Activated CD8-positive, alpha-beta T cell treated with anti-CD3 and anti-CD28 coated beads, Interleukin-2, amount 10 ng/mL, durations not matched to agents 7 days and 5 days (primary cell): ENCODE measurements at places on chromosomes 1 and 21. TPM values are rescaled to one million over a fixed set of nuclear protein-coding genes. Genes with fewer than 3 reads are reported as not detected.
A peak's percentile ranks its signal among the peaks of the same experiment; 100 is the strongest.

- DNase-seq = no peak
Measured at GRCh38 chr1:180974236-180974635, 48.4 kb downstream of the STX6 start.

DNA sequence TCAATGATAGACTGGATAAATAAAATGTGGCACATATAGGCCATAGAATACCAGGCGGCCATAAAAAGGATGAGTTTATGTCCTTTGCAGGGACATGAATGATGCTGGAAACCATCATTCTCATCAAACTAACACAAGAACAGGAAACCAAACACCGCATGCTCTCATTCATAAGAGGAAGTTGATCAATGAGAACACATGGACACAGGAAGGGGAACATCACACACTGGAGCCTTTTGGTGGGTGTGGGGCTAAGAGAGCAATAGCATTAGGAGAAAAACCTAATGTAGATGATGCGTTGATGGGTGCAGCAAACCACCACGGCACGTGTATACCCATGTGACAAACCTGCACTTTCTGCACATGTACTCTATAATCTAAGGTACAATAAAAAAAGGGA, 883.4 kb upstream of the PRMT6 start:
- no peak for DNase-seq

DNA sequence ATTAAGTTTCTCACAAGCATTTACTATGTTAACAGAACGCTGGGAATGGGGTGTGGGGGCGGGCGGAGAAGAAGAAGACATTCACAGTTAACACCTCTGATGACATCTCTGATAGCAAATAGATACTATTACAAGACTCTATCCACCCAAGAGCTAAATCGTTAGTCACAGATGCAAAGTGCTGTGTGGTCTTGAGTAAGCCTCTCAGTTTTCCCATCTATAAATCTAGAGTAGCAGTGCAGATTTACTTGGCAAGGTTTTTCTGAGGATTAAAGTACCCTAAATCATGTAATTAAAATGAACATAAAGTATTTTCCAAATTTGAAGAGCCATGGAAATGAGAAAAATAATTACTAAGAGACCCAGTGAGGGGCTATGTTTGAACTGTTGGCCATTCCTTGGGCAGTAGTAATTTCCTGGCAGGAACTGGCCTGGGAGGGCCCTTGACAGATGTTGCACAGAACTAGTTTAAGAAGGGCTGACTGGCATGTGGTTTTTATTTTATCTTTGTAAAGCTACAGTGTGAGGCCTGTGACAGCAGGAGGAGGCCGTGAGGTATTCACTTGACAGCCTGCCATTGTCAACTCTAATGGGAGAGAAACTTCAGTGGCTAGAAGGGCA, 58.7 kb upstream of the APOBEC4 start:
- no peak for DNase-seq

GRCh38 chr21:17472592-17473271, 40.1 kb upstream of the CXADR start:
- no peak for DNase-seq

- DNase-seq = no peak
Measured at GRCh38 chr1:212769459-212770167, 22.0 kb downstream of the NSL1 start.

- no peak for DNase-seq
Measured at GRCh38 chr1:245645406-245645805, 490.6 kb downstream of the KIF26B start.

DNA sequence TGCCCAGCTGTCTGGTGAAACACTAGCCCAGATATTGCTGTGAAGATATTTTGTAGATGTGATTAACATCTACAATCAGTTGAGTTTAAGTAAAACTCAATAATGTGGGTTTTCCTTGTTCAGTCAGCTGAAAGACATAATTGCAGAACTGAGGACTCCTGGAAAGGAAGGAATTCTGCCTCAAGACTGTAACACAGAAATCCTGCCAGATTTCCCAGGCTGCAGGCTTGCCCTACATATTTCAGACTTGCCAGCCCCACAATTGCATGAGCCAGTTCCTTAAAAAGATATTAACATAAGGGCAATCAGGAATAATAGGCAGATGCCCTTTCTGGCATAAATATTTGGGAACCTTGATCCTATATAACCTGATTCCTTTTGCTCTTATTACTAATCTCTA, 14.2 kb upstream of the NIBAN1 start:
- no peak for DNase-seq

- no peak for DNase-seq
Measured at GRCh38 chr1:179166663-179167417, 62.6 kb downstream of the ABL2 start.

DNA sequence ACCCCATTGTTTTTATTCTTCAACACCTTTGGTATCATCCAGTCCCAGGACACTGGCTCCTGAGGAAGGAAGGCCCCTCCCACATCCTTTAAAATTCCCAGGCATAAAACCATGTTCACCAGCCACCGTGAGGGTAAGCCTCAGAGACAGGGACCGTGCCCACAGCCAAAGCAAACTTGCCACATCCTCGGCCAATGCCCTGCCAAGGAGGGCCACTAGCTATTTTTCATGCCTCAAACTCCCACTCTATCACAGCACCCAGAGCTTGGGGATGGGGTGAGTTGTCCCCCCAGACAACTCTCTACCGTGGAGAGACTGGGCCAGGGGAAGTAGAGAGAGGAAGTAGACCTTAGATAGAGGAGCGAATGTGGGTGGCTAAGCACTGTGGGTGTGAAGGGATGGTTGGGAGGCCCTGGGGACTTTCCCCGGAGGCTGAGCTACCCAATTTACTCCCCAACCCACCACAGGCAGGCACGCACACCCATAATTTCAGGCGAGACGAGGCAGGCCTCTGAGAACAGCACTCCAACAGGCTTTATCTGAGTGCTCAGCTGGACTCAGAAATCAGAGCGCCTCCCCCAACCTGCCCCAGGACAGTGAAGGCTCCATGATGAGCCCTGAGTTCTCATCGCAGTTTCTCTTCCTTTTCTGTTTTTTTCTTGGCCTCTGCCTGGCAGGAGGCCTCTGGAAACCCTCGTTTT, 15.9 kb upstream of the BTG2 start:
- DNase-seq = peak; percentile 93

DNA sequence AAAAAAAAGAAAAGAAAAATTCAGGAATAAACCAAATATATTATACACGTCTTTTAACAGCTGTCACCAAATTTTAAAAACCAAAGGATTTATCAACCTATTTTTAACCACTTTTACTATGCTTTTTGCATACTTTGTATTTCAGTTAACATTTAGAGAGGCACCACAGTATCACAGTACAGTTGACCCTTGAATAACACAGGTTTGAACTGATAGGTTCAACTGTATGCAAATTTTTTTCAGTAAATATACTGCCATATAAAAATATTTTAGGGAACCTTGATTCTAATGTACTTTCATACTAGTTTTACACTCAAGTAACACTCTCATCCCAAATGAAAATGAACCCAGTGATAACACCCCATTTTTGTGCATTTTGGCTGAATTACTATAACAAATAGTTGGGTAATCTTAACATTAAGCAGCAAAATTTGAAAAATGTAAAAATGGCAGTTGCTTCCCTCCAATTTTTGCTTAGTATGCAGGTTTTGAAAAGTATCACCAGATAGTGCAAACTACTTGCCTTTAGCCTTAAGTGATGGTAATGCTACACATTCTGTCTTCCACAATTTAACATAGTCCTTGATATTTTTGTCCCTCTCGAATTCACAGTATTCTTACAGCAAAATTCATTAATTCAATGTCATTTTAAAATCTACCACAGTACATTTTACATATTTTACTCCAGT, 10.8 kb upstream of the ADCY10 start:
- no peak for DNase-seq

DNA sequence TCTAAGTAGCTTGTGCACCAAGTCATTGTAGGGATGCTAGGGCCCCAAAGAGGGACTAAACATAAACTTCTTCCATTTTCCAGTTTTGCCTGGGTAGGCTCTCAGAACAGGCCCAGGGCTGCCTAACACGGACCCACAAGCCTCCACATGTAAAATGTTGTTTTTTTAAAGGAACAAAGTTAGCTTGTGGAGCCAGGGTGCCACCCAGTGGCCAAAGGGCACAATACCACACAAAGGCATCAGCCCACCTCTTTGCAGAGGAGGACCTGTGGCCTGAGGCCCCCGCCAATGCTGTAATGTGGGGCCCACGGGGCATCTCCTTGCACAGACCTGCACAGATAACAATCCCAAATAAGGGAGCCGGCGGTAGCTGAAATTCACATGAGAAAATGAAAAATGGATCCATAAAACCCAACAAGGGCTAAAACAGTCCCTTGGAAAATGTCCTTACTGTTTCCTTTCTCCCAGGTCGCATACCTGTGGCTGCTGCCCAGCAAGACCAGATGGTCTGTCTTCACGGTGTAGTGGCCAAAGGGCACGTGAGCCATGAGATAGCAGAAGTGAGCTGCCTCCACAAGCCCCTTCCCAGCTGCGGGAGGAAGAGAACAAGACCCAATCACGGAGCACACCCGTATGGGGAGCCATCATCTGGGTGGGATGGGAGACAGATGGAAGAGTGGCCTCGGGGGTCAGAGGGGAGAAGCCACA, 23.8 kb downstream of the SEC16B start:
- peak; percentile 50 for DNase-seq

DNA sequence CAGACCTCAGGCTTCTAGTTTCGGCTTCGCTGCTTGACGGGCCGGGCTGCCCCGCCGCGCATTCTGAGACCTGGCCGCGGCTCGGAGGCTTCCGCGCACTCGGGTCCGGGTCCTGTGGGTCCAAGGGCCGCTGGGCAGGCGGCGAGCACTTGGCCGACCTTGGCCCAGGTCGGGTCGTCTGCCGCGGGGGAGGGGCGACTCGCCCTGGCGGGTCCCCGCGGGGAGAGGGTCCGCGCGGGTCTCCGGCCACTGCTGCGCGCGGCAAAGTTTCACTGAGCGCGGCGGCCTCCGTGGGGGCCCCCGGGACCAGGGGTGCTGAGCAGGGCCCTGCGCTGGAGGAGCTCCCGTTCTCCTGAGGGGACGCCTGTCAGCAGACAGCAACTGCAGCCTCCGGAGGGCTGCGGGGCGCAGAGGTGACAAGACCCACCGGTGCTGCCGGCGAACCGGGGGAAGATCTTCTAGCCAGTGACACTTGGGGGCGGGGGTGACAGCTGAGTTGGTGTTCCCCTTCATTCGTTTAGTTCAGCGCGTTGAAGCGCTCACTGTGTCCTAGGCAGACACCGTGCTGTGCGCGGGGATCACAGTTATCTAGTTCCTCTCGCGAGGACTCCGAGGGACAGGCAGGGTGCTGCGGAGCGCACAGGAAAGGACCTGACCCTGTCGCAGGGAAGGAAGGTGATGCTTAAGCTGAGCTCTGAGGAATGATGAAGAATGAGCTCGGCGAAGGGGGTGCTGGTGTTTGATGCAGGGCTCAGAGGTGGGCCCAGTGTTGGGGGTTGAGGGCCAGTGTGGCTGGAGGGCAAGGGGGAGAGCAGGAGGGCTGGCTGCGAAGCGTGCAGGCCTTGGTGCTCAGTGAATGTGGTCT, 725 bp downstream of the MTFR1L start:
- DNase-seq = peak; percentile 86

- DNase-seq = no peak
Measured at GRCh38 chr1:212701910-212702309, 2.3 kb upstream of the BATF3 start.

GRCh38 chr21:45108808-45109781, 34.7 kb downstream of the ADARB1 start:
- peak; percentile 44 for DNase-seq

DNA sequence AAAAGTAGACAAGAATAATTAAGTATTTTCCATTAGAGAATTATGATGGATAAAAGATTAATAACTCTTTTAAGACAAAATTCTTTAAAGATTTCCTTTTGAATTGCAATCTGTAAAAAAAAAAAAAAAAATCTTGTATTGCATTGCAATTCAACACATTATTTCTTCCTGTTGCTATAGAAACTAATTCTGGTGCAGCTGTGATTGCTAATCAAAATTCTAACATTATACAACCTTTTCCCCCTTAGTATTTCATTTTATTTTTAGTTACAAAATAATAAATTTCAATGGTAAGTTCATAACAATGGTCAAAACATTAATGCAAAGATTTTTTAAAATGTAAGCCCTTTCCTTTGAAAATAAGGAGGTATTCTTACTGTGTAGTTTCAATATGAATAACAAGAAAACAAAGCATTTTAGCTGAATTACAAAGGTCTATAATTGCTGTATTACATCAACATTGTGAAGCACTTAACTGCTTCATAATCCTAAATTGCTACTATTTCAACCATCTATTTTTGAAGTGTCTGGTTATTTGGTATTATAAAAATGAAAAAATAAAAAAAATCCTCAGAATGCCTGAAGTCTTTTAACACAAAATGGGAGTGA, 135.0 kb downstream of the SYT14 start:
- no peak for DNase-seq

DNA sequence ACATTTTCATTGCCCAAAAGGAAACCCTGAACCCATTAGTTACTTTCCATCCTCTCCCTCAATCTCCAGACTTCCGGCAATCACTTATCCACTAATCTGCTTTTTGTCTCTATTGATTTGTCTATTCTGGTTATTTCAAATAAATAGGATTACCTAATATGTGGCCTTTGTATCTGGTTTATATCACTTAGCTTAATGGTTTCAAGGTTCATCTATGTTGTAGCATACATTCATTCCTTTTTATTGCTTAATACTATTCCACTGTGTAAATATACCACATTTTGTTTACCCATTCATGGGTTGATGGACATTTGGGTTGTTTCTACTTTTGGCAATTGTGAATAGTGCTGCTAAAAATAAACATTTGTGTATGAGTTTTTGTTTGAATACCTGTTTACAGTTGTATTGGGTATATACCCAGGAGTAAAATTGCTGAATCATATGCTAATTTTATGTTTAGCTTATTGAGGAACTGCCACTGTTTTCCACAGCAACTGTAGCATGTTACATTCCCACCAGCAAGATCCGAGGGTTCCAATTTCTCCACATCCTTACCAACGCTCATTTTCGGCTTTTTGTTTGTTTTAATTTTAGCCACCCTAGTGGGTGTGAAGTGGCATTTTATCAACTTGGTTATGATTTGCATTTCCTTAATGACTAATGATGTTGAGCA, 2.5 kb upstream of the SLC25A44 start:
- DNase-seq = no peak

GRCh38 chr1:84890566-84890965, 2.4 kb downstream of the LPAR3 start:
- no peak for DNase-seq

GRCh38 chr1:165053351-165053750, 303.2 kb downstream of the LMX1A start:
- DNase-seq = no peak

GRCh38 chr1:204456826-204457442, 37.7 kb downstream of the PIK3C2B start:
- no peak for DNase-seq

GRCh38 chr1:225677350-225678124, 24.6 kb upstream of the ENAH start:
- DNase-seq = no peak

GRCh38 chr1:237759377-237759776, 131.3 kb downstream of the ZP4 start:
- DNase-seq = no peak

- no peak for DNase-seq
Measured at GRCh38 chr1:7768583-7768982, 2.5 kb upstream of the VAMP3 start.

The APCS gene
- total RNA-seq = not detected

The SLC30A10 gene
- not detected for total RNA-seq

The GUCA2A gene
- total RNA-seq = not detected

The OLFML2B gene
- not detected for total RNA-seq

The ADAMTS4 gene
- total RNA-seq = 2.1 TPM

The SLC5A9 gene
- total RNA-seq = not detected

The PEX10 gene
- 12.3 TPM for total RNA-seq

The VANGL2 gene
- not detected for total RNA-seq

The KLHDC8A gene
- not detected for total RNA-seq

The SLFNL1 gene
- total RNA-seq = 0.40 TPM

The HRNR gene
- total RNA-seq = not detected

The PTPN22 gene
- total RNA-seq = 74.8 TPM

The S100A3 gene
- total RNA-seq = not detected

The CASQ1 gene
- total RNA-seq = not detected

The FCGR1A gene
- total RNA-seq = not detected
